GM12878 (cell line): ENCODE measurements at places on chromosomes 1 and 21.

- no peak for DNase-seq
Measured at GRCh38 chr1:197994907-197995407, 77.8 kb downstream of the LHX9 start.

- no peak for DNase-seq
Measured at GRCh38 chr1:234481771-234482170, 2.8 kb upstream of the TARBP1 start.

DNA sequence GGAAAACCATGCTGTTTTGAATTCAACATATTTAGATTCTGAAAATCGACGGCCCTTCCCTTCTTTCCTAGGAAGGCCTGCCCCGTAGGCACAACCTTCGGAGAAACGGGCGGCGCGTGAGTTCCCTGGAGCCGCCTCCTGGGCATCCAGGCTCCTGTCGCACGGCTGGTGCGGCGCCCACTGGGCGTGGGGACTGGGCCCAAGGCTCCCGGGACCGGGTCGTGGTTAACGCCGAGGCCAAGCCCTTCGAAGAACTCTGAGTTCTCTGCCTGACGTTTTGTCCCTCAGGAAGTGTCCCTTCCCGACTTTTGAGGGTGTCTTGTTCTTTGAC is 19.2 kb upstream of the TBX15 start:
- no peak for DNase-seq

DNA sequence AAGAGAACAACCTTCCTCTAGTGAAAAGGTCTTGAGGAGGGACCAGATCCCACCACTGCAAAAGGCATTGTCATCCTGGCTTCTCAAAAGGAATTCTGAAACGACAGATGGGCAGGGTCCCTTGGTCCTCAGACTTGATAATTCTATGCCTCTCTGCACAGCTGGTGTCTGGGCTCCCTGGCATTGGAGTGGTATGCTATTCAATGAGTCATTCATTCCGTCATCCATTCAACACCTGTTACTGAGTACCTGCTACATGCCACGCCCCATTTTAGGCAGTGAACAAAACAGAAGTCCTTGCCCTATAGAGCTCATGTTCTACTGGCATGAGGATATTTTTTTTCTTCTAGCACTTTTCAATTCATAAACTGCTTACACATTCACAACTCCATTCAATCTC is 45.8 kb upstream of the HMGB4 start:
- no peak for DNase-seq

- DNase-seq: no peak
Measured at GRCh38 chr1:234243521-234244260, 129.6 kb upstream of the COA6 start.

DNA sequence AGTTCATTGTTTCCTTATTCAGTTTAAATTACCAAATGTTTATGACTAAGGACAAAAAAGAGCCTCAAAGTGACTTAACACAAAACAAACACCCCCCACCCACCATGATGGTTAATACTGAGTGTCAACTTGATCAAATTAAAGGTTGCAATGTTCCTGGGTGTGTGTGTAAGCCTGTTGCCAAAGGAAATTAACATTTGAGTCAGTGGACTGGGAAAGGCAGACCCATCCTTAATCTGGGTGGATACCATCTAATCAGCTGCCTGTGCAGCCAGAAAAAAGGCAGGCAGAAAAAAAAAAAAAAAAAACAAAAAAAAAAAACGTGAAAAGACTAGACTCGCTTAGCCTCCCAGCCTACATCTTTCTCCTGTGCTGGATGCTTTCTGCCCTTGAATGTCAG is 543.4 kb downstream of the NEGR1 start:
- DNase-seq: no peak

DNA sequence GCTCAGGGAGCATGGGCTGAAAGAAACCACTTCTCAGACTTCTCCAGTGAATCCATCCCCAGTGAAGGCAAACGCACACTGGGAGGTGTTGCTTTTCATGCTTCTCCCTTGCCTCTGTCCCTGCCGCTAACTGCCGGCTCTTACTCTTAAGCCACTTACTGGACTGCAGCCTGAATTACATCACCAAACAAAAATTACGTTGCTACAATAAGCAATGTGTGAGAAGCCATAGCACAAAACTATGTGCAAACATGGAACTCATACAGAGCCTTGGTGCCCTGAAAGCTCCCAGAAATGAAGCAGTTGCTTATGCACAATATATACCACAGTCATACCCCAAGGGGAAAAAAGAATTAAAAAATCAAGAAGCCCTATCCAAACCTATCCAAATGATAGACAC is 375.2 kb downstream of the KCNH1 start:
- no peak for DNase-seq

- DNase-seq: no peak
Measured at GRCh38 chr21:38534591-38534990, 36.3 kb upstream of the ERG start.

GRCh38 chr1:206589206-206589605 is 23.1 kb downstream of the EIF2D start:
- no peak for DNase-seq

DNA sequence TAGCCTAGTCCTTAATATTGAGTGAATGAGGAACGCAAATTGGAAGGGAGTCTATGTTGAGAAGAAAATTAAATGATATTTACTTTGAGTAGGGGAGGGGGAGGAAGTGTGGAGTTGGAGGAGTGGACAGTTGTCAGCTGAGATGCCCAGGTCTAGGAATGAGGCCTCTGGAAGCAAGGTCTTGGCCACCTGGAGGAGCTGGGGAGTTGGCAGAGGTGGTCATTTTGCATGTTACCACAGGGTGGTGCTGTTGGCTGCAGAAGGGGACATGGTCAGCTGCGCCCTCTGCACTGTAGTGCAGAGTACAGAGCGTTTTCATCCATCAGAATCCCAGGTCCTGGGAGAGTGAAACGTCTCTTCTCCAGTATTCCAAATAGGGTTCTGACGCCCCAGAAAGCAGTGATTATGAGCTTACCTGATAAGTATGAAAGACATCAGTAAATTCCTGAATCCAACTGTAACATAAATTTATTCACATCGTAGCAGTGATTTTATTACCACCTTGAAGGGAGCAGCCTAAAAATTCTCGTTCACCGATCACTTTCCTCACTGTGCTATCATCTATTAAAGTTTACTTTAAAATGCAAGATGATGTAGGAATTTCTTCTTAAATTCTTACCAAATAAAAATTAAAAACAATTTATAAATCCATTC is 13.8 kb downstream of the PARK7 start:
- DNase-seq: no peak

DNA sequence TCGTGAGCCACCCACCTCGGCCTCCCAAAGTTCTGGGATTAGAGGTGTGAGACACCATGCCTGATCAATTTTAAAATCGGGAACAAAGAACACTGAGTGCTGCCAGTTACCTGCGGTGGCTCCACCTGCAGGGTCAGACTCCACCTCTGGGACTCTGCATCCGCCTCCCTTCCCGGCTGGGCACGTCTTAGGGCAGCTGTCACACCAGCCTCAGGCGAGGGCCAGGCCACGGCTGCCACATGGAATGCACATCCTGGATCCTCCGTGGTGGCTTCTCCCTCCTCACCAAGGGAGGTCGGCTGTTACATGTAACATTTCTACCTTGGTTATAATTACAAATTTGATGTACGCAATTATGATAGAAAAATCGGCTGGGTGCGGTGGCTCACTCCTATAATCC is 5.9 kb upstream of the MXRA8 start:
- DNase-seq: no peak

- no peak for DNase-seq
Measured at GRCh38 chr1:214579183-214579582, 23.8 kb upstream of the CENPF start.

DNA sequence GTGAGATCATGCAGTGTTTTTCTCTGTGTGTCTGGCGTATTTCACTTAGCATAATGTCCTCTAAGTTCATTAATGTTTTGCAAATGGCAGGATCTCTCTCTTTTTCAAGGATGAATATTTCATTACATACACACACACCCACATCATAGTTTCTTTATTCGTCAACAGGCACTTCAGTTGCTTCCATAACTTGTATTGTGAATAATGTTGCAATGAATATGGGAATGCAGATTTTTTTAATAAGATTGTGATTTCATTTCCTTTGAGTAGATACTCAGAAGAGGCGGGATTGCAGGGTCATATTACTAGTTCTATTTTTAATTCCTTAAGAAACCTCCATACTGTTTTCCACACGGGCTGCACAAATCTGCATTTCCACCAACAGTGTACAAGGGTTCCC is 134.0 kb downstream of the CLEC20A start:
- no peak for DNase-seq
